H1 (cell line): ENCODE measurements at places on chromosomes 3 and 15. TPM values are rescaled to one million over a fixed set of nuclear protein-coding genes. Genes with fewer than 3 reads are reported as not detected.

- peak; percentile 43 for DNase-seq
Measured at GRCh38 chr3:128273109-128273840, 120.0 kb downstream of the EEFSEC start.

DNA sequence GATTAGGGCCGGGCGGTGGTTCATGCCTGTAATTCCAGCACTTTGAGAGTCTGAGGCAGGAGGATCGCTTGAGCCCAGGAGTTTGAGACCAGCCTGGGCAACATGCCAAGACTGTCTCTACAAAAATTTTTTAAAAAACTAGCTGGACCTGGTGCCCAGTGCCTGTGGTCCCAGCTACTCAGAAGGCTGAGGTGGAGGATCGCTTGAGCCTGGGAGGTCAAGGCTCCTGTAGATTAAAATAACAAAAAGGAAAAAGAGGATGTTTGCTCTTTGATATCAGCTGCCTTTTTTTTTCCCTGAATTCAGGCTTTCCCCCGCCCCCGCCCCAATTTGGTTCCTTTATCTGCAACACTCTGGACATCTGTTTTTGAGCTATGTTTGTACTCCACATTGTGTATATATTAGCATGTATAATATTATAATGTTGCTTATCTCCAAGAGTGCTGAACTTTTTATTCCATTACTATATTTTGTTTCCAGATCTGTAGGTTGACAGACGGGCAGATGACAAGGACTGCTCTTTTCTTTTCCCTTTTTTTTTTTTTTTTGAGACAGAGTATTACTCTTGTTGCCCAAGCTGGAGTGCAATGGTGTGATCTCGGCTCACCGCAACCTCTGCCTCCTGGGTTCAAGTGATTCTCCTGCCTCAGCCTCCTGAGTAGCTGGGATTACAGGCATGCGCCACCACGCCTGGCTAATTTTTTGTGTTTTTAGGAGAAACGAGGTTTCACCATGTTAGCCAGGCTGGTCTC lies 4.6 kb downstream of the SNAP23 start:
- DNase-seq: no peak

DNA sequence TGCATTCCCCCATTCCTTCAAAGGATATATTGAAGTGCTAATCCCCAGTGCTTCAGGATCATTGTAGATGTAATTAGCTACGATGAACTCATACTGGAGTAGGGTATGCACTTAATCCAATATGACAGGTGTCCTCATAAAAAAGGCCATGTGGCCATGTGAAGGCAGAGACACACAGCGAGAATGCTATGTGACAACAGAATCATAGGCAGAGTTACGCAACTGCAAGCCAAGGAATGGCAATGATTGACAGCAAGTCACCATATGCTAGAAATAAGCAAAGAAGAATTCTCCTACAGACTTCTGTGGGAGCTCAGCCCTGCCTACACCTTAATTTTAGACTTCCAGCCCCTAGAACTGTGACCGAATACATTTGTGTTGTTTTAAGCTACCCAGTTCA lies 875.6 kb upstream of the ROBO1 start:
- DNase-seq: no peak

Gene TRIM42
- not detected in 2 replicates for total RNA-seq

DNA sequence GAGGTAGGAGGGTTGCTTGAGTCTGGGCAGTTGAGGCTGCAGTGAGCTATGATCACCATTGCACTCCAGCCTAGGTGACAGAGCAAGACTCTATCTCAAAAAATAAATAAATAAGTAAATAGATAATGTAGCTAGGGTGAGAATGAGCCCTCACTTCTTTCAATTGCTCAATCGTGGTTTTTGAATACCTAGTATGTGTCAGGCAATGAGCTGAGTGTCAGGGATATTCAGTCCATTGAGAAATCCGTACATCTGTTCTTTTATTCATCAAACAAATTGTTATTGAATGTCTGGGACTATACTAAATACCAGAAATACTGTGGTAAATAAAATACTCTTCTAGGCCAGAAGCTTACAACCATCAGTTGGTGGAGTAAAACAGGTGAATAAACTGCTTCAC lies 6.2 kb upstream of the ZNF148 start:
- DNase-seq: no peak
